Retinal pigment epithelial cell (primary cell): ENCODE measurements at places on chromosomes 2 and 18.

DNA sequence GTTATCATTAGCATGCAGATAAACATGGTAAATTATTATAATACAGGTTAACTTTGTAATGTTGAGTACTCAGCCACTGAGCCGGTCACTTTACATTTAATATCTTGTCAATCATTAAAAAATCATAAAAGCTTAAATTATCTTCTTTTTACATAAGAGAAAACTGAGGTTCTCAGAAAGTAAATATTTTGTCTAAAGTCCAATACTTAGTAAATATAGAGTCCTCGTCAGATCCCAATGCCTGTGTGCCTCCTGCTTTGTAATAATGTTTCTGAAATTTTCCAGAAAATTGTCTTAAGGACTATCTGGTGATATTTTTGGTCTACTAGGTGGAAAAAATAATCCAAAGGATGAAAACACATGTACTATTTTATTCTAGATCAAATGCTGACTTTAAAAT, 116.3 kb upstream of the WDSUB1 start:
- no peak for DNase-seq

DNA sequence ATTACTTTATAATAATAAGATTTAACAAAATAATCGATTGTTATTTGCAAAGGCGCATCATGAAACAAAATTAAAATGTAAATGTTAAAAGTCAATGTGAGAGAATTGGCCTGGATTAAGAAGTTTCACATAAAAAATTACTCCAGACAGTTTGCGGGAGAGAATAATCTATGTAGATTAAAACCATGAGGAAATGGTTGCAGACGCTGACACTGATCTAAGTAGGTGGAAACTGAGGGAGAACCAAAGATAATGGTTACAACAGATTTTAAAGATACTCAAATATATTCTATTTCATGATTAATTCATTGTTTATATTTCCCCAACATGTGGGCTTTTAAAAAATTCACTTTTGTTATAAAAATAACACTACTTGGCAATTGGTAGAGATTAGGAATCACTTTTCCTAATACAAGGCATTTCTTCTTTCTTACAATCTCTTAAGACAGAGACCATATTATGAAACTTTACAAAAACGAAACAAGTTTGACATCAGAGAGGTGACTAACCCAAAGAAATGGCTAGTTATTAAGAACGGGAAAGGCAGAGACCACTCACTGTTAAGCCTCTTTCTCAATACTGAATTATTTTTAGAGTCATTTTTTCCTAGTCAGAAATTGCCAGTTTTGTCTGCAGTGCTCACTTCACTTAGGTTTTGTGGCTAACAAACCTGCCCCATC, 1.6 kb downstream of the KANSL1L start:
- peak; percentile 43 for DNase-seq

DNA sequence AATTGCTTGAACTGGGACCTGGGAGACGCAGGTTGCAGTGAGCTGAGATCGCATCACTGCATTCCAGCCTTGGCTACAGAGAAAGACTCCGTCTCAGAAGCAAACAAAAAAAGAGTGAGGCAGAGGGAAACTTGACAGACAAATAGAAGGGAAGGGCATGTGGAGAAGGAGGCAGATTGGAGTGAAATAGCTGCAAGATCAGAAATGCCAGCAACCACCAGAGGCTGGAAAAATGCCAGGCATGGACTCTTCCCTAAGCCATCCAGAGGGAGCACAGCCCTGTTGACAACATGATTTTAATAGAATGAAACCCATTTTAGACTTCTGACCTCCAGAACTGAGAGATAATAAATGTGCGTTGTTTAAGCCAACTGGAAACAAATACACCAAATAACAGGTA, 447.2 kb upstream of the SPHKAP start:
- DNase-seq, result no peak

GRCh38 chr2:20135631-20136050, 84.2 kb upstream of the LAPTM4A start:
- no peak for DNase-seq
